ENCODE measurements at places on chromosomes 12 and 14.

DNA sequence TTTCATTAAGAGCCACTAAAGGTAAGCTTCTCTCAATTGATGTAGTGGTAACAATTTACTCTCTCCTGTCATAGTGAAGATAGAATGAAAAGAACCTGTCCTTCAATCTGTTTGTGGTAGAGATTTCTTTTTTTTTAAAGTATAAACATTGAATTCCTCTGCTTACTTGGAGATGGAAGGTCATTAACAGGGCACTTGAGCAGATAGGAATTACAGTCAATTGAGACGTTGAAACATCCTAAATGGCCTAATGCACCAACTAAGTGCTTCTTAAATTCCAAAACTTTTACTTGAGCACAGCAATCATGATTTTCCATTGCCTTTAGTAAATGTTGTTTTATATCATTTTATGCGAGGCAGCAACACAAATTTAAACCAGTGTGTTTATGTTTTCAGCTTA, 241.4 kb downstream of the FOXG1 start:
- no peak for DNase-seq

GRCh38 chr12:125032466-125033152, 32.6 kb upstream of the AACS start:
- DNase-seq: no peak

DNA sequence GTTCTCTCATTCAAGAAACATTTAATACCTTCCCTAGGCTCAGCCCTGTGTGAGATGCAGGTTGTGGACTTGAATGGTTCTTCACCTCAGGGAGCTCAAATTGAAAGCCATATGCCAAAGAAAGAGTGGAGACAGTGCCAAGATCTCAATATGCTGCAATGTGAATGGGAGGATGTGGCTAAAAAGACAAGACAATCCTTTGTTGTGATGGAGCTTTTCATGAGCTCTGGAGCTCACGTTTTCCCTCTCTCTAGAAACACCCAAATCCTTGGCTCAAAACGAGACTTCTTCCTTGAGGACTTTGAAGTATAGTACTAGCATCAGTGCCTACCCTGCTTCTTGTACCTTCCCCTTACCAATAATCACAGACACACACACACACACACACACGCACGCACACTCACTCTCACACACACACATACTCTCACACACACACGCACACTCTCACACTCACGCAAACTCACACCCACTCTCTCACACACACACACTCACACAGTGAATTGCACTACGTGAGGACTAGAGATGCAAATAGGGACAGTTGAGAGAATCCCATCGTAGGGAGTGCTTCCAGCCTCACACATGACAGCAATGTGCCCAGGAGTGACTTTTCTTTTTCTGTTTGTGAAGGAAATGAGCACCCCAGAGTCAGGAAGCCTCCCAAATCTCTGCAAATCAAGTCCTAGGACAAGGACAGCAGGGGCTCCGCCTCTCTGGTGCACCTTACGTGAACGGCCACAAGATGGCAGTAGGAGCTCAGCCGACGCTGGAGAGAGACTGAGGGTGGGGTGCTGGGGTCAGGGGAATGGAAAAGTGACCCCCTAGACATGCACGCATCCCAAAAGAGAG, 231.4 kb downstream of the PCNX1 start:
- DNase-seq: peak; percentile 53

GRCh38 chr14:101182476-101182875, 279.0 kb upstream of the RTL1 start:
- no peak for DNase-seq

DNA sequence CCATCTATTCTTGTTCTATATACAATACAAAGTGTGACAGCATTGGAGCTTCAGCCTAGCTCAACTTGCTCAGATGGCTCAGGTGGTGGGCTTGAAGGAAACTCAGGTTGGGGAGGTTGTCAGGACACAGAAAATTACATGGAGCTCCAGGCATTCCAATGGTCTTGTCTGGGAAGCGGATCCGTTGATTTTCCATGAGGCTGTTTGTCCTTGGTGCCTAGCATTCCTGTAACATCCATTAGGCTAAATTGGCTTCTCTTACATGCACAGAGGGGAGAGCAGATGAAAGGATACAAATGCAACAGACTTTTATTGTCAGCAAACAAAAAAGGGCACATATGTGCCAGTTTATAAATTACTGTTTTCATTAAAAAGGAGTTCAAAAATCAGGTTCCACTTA, 75.5 kb upstream of the OTX2 start:
- no peak for DNase-seq

DNA sequence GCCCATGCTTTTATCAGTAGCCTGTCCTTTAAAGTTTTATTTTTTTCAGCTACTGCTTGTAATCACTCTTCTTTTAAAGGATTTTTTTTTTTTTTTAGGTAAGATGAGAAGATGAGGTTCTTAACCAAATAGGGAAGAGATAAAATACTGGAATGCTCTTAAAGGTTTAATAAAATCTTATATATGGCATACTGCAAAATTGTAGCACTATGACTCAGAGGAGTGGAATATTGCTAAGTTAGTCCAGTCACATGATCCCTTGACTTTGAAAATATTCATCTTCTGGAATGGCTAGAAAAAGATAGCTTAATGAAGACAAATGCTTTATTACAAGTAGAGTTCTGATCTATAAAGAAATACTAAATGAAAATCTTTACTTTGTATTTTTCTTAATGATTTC, 116.6 kb downstream of the NAV3 start:
- peak; percentile 66 for DNase-seq

DNA sequence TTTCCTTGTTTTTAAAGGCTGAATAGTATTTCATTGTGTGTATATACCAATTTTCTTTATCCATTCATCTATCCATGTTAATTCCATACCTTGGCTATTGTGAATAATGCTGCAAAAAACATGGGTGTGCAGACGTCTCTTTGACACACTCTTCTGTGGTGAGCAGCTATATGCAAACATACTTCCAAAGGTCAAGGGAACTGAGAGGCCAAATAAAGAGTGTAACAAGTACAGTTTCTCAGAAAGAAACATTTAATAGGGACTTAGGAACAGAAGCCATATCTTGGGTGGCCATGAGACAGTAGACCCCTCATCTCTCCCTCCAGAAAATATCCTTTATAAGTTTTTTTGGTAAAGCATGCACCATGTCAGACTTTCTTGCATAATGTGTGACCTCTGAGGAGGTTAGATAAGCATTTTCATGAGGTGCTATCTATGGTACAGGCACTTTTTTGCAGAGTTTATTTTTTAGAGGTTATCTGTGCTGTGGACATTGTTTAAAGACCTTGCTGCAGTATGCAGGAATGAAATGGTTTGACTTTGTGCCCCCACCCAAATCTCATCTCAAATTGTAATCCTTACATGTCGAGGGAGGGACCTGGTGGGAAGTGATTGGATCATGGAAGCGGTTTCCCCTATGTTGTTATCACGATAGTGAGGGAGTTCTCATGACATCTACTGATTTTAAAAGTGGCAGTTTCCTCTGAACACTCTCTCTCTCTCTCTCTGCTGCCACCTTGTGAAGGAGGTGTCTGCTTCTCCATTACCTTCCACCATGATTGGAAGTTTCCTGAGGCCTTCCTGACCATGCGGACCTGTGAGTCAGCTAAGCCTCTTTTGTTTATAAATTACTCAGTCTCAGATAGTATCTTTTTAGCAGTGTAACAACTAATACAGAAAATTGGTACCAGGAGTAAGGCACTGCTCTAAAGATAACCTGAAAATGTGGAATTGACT, 1202.3 kb downstream of the GALC start:
- DNase-seq: no peak

GRCh38 chr12:70798016-70798783, 122.3 kb downstream of the PTPRR start:
- no peak for DNase-seq

- peak; percentile 34 for DNase-seq
Observed at GRCh38 chr14:76720382-76720813, 40.9 kb upstream of the VASH1 start.

DNA sequence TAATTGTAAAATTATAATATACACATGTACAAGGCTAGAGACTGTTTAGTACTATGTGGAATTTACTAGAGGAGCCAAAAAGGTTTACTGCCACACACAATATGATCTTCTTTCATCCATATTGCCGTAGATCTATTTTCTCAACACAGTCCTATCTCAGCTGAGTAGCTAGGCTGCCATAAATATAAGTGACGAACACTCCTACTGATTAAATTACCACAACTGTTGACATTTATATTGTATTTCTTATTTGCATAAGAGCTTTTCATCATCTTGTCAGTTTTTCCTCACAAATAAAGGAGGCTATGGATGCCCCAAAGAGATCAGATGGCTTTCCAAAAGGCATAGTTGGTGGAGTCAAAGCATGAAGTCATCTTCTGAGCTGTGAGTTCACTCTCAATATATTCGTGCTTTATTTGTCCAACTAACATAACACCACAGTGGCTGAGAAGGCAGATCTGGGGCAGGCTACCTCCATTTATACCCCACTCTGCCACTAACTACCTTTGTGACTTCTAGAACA, 78.6 kb downstream of the CCDC59 start:
- no peak for DNase-seq

DNA sequence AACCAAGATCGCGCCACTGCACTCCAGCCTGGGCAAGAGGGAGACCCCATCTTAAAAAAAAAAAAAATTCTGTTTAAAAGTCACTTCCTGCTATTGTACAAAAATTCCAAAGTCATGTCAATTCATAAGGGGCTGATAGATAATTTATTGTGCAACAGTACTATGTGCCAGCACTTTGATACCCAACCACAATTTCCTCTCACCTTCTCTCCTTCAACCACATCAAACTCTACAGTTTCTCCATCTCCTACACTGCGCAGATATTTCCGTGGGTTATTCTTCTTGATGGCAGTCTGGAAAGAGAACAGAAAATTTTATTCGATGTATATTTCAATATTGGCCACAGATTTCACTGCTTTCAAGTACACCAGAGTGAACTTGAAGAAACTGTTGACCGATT, 7.6 kb downstream of the YBX3 start:
- DNase-seq: no peak

DNA sequence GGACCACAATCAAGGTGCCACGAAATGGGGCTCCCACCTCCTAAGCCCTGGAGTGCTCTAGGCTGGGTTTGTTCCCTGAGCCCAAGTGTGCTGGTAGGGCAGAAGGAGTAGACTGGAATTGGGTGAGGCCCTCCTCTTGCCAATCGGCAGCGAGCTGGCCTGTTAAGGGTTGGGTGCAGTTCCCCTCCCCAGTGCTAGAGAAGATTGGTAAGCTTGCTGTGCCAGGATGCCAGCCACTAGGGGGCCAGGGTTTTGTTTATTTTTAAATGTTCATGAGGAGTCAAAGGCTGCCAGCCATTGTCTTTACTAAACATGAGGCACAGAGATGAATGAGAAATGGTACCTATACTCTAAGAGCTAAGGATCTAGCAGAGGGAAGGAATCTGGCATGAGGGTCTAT, 79.7 kb downstream of the SPTB start:
- peak; percentile 54 for DNase-seq

- DNase-seq: no peak
Observed at GRCh38 chr14:34646570-34647255, 16.8 kb upstream of the SNX6 start.

DNA sequence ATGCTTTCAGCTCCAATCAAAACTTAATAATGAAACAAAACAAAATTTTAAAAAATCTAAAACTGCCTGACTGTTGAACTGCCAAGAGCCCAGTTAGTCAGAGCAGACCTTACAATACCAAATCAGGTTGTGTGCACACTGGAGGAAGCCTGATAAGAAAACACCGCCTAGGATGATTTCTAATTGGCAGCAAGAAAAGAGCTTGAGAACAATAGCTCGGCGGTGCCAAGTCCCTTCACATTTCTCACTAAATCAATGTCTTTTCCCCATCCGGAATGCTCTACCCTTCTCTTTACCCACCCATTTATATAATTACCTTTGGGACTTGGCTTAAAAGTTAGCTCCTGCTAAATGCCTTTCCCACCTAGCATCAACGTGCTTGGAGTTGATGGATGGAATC, 256.7 kb downstream of the C12orf75 start:
- no peak for DNase-seq

- no peak for DNase-seq
Observed at GRCh38 chr14:71441126-71441525, 491.1 kb upstream of the RGS6 start.

- DNase-seq: peak; percentile 80
Observed at GRCh38 chr12:32312049-32312670, 87.2 kb upstream of the FGD4 start.

GRCh38 chr12:86226481-86226880, 29.7 kb downstream of the MGAT4C start:
- DNase-seq: no peak

DNA sequence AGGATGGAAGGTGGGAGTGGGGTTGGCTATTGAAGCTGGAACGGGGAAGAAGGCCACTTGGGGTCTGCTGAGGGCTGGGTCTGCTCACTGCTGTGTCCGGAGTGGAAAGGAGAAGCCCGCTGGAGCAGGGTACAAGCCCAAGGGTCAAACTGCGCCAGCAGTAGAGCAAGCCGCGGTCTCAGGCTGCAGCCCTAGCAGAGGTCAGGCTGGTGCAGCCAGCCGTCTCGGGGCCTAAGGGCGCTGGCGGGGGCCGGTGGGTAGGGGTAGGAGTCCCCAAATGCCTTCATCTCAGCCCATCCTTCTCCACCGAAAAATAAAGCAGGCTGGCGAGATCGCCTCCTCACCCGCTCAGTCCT, 718 bp upstream of the JDP2 start:
- no peak for DNase-seq

- DNase-seq: no peak
Observed at GRCh38 chr12:49111206-49111605, 559 bp upstream of the LMBR1L start.

DNA sequence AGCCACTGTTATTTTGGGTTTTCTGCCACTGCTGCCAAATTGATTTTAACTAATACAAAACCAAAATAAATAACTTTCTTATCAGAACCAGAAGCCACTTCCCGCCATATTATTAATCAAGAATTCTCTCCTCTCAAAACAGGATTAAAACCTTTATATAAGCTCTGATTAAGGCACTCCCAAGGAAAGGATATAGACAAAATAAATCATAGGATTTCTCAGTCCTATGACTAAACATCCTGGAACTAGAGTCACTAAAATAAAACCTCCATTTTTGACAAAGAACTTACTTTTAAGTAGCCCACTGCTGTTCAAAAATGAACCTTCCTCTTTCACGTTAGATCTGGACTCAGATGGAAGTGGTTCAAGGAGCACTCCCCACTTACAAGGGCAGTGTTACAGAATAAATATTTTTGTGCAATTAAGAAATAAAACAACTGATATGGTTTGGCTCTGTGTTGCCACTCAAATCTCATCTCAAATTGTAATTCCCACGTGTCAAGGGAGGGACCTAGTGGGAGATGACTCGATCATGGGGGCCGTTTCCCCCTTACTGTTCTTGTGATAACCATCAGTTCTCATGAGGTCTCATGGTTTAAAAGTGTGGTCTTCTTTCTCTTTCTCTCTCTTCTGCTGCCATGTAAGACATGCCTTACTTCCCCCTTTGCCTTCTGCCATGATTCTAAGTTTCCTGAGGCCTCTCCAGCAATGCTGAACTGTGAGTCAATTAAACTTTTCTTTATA, 26.4 kb downstream of the GXYLT1 start:
- DNase-seq: no peak

Data from AG10803 (cell line).